ENCODE measurements at places on chromosomes 1 and 21.

DNA sequence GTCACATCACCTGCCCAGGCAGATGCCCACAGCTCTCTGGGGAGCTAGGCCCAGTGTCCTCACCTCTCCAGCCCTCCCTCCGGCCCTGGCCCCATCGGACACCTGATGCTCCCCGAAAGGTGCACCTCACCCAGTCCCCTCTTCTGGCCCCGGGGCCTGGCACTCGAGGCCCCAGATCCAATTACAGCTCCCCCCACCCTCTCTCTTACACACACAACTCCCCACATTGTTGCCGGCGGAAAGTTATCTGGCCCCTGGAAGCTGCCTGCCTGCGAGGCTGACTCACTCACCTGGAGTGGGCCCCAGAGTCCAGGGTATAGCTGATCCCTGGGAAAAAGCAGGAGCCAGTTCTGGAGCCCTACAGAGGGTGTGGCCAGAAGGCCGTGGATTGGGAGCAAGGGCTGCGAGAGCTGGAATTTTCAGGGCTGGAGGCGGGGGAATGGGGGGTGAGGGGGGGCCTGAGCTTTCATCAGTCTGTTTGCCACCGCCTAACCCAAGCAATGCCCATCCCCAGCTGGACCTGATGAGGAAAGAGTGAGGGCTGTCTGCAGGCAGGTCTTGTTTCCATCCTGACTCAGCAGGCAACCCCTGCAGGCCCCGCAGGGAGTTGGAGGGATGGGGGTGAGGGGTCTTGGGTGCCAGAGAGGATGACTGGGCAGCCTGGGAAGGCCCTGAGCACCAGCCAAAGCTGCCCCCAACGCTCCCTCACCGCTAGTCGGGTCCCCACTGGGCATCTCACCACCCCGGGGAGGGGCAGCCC lies 948 bp downstream of the FBXO2 start:
- DNase-seq, result no peak

- no peak for DNase-seq
Observed at GRCh38 chr1:26134466-26134865, 22.8 kb downstream of the PDIK1L start.

DNA sequence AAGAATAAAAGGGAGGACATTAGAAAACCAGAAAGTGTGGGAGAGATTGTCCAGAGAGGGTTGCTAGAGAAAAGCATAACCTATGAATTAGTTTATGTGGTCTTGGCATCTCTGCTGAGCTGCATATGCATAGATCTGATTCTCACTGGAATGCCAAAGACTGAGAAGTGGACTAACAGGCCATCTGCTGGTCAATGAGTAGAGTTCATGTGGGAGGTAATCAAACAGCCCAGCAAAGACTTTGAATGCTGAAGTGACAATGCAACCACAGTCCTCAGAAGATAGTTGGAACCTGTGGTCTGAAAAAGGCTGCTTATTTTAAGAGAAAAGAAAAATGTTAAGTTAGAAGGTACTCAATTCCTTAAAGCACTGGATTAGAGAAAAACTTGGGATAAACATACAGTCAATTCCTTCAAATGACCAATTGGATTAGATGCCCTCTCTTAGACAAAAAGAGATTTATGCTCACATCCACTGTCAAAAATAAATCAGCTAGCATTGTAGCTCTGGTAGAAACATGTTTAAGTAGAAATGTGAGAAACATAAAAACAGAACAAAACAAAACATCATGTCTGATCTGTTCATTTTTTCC lies 382.8 kb downstream of the AMY1C start:
- DNase-seq, result no peak

GRCh38 chr1:203130358-203130985 lies 2.9 kb downstream of the ADORA1 start:
- DNase-seq, result no peak

GRCh38 chr1:179177182-179177581 lies 52.3 kb downstream of the ABL2 start:
- no peak for DNase-seq

DNA sequence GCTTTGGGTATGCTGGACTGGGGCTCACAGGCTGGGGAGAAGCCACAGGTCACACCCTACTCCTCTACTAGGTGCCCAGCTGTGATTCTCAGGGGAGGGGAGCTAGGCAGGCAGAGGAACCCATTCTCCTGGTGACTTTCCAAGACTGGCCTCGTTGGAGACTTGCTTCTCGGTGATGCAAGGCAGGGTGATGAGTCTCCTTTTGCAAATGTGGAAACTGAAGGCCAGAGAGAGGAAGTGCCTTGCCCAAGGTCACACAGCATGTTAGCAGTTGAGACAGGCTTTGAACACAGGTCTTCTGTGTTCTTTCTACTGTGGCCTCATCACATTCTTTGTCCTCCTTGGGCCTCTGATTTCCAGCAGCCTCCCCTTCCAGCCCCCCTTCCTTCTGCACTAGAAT lies 20.5 kb upstream of the C1QA start:
- DNase-seq, result no peak

- DNase-seq, result no peak
Observed at GRCh38 chr21:34554227-34554626, 42.2 kb upstream of the KCNE1 start.

GRCh38 chr1:246613096-246613758 lies 47.0 kb downstream of the CNST start:
- DNase-seq, result no peak

DNA sequence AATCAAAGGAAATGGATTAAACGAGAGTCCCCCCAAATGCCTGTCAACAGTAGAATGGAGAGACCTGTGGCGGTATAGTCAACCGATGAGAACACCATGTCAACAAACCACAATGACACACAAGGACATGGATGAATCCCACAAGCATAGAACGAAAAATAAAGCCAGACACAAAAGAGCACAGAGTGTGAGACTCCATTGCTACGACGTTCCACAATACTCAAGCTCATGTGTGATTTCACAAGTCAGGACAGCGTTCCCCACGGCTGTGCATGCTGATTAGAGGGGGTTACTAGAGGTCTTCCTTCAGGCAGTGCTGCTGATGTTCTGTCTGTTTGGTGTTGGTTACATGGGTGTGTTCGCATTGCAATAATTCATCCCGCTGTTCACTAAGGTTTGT lies 5.8 kb upstream of the PLA2G2D start:
- no peak for DNase-seq

DNA sequence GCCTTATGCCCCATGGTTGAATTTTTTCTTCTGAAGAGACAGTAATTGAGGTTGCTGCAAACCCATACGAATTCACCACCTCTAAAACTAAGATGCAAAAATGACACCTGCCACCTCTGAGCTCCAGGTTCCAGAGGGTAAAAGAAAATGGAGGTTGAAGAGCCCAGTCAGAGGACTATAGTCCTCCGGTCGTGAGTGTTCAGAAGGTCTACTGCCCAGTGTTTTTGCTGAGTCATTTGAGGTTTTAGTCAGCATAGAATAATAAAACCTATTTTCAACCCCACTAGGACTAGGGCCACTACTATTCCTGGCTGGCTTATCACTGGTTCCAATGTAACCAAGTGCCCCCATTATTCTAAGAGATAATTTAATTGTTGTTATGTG lies 12.9 kb upstream of the SLAMF7 start:
- DNase-seq, result no peak

- no peak for DNase-seq
Observed at GRCh38 chr1:171935664-171936063, 94.4 kb downstream of the DNM3 start.

GRCh38 chr1:44073528-44073927 lies 42.3 kb upstream of the SLC6A9 start:
- DNase-seq, result no peak

- no peak for DNase-seq
Observed at GRCh38 chr1:7103874-7104273, 318.6 kb downstream of the CAMTA1 start.

DNA sequence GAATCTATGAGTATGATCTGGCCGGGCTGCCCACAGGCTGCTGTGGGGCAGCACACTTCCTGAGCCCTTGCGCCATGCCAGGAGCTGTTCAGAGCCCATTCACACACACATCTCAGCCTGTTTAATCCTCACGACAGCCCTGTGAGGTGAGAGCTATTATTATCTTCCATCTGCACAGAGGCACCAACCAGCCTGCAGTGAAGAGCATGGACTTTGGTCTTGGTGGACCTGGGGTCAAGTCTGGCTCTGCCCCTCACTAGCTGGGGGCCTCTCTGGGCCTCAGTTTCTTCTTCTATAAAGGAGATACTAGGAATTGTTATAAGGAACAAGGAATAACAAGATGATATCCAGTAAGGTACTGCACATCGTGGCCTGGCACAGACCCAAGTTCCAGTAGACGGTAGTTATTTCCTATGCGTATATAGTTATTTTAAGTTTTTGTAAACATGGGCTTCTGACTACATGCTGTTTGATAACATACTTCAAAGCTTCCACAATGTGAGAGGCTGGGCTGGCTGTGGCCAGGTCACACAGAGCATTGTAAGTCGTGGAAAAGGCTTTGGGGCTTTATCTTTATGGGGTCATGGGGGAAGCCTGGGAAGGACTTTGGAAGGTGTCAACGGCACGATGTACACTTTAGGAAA lies 3.4 kb upstream of the PADI2 start:
- DNase-seq, result no peak

DNA sequence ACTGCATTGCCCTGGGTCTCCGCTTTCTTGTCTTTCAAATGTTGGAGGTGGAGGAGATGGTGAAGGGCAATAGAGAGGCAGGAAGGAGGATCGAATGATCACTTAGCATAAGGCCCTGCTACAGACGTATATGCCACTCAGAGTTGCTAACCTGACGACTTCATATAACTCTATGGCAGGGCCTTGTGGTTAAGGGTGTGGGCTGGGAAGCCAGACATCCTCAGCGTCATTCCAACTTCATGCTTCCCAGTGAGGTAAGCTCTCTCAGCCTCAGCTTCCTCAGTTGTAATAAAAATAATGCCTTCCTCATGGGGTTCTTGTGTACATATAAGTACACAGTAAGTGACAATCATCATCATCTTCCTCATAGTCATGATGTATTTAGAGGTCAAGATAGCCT lies 54.6 kb downstream of the CASQ2 start:
- DNase-seq, result no peak

DNA sequence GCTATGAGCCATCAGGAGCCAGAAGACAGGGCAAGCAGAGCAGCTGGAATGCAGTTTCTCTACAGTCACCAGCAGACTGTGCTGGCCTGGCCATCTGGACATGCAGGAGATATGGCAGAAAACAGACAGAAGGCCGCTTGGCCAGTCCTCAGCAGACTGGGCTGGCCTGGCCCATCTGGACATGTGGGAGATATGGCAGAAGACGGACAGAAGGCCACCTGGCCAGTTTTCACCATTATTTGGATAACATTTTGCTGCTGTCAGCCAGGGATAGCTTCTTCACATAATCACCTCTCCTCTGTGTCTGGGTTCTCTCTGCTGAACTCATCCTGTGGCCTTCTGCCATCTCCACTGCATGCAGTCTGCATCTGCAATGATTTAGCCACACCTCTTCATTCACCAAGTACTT lies 25.0 kb upstream of the CACYBP start:
- DNase-seq, result no peak

GRCh38 chr1:209356976-209357377 lies 226.5 kb upstream of the CAMK1G start:
- no peak for DNase-seq

DNA sequence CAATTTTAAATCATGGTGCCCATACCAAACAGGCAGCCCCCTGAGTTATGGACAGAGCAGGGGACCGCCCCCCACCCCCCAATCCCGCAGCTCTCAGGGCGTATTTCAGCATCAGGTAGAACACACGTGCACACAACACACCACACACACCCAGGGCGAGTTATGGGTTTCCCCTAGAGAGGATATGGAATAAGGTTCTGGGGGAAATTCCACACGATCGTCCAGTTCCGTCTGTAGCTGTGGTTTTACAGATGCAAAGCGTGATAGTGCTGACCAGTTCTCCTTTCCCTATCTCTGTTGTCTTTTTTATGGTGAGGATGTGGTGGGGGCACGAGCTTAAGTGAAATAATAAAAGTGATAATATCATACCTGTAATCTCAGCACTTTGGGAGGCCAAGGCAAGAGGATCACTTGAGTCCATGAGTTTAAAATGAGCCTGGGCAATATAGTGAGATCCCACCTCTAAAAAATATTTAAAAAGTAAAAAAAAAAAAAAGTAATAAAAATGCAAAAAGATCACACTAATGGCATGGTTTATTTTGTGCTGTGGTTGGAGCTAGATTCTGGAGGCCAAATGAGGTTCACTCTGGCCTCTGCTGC lies 25.1 kb downstream of the C2CD2 start:
- no peak for DNase-seq

All from prostate gland (tissue), 2 donors.